ENCODE measurements at places on chromosomes 11 and 22. TPM values are rescaled to one million over a fixed set of nuclear protein-coding genes. Genes with fewer than 3 reads are reported as not detected.

Gene NUP160
- 77.7 TPM for total RNA-seq

Gene APOA5
- not detected for total RNA-seq

Gene LARGE1
- 0.73 TPM for total RNA-seq

Gene CFAP300
- not detected for total RNA-seq

Gene WNT11
- not detected for total RNA-seq

Gene SLC37A2
- total RNA-seq: 1.6 TPM

Gene SUSD2
- 1.5 TPM for total RNA-seq

Gene GATD1
- total RNA-seq: 42.3 TPM

Gene SPA17
- total RNA-seq: 2.8 TPM

Gene FAM83F
- total RNA-seq: 0.37 TPM

Gene C2CD3
- total RNA-seq: 37.9 TPM

Gene SF3B2
- 201 TPM for total RNA-seq

Gene OR52N4
- 0.26 TPM for total RNA-seq

Gene MFNG
- total RNA-seq: 170 TPM

Gene MMP26
- total RNA-seq: not detected
